ENCODE measurements at places on chromosomes 12 and 14.

DNA sequence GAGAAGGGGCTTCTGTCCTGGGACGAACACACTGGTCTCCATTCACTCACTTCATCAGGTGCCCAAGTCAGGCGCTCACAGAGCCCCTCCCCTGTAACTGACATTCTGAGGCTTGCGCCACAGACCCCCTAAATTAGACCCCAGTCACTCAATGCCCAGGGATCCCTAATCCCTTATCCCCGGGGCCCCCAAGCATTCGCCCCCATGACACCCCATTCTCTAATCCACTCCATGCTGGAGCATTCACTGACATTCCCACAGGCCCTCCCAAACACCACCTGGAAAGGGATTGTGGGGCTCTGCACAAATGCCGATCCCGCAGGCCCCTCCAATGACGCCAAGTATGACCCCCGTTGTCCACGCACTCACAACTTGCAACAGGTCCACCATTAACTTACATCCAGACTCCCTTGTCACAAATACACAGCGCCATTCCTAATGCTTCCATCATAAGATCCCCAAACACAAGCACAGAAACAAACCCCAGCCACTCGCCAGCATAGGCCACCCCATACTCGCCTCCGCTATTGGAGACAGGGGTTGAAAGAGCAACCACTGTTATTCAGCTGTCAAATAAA, 1.5 kb downstream of the ZNF605 start:
- DNase-seq: no peak

DNA sequence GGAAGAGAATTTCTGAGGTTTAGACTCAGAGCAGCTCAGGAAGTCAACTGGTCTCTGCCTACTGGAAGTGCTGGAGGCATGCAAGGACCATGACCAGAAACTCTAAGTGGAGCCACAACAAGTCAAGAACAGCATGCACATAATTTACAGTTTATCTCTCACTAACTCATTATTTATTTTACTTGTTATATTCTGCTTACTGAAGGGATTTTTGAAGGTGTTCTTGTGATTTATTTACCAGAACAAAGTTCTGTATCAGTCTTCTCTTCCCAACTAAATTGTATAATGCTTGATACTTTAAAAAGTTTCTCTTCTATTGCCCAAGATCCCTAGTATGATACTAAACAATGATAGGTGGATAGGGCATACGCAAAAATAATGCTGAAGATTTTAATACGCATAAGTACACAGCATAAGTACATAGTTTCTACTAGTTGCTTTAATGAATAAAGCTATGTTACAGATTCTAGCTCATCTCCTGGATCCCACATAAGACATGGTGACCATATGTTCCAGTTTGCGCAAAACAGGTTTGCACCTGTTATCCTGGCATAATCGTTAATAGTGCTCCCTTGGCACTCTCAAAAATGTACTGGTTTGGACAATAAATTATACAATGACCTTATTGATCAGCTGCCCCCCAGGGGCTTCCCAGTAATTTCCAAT, 11.6 kb upstream of the SPTB start:
- no peak for DNase-seq

DNA sequence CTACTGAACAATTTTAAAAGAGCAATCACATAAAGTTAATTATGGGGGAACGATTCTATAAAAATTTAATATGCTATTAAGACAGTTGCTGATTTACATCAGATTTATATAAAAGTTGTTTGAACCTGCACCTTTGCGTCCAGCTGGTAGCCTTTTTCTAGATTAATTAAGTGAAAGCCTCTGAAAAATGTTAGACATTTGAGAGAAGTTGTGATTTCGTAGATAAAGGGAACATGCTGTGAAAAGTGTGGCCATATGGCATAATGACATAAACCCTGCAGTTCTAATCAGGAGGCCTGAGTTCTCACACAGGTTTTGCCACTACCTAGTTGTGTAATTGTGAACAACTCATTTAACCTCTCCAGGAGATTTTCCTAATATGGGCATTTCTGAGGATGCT, 187.2 kb downstream of the TMTC2 start:
- no peak for DNase-seq

GRCh38 chr14:29684926-29685325, 242.7 kb downstream of the PRKD1 start:
- DNase-seq: no peak

DNA sequence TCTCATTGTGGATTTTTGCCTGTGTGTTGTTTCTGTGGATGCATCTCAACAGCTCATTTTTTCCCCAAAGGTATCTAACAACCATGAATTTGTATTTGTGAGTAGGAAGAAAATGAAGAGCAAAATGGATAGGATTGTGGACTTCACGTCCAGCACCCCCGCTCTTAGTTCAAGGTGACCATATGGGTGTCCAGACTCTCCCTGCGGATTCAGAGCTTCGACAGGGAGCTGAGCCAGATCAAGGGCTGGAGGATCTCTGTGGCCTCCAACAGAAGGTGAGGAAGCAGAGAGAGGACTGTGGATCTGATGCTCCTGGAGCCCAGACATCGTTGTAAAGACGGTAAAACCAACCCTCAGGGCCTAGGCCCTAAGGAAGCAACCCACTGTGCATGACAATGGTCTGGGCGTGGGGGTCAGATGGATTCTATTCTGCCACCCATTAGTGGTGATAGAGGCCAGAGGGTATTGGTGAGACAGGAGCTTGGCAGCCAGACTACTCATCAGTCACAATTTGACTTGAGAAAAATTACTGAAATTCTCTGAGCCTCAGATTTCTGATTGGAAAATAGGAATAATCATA, 659.7 kb upstream of the TMEM132C start:
- no peak for DNase-seq

DNA sequence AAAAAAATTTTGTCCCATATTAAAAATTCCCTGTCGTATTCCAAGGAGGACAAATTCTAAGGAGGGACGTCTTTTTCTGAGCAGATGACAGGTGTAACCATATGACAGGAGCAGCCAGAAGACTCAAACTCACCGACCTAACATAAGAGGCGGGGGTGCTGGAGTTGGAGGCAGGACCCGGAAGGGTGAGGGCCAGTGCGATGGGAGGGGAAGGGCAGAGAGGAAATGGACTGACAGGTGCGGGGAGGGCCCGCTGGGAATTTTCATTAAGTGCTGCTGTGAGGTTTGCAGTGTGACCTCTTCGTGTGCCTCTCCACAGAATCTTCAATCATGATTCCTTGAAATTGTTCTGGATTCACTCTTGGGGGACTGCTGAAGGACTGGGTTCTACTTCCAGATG, 189.4 kb downstream of the NTF3 start:
- DNase-seq: no peak

DNA sequence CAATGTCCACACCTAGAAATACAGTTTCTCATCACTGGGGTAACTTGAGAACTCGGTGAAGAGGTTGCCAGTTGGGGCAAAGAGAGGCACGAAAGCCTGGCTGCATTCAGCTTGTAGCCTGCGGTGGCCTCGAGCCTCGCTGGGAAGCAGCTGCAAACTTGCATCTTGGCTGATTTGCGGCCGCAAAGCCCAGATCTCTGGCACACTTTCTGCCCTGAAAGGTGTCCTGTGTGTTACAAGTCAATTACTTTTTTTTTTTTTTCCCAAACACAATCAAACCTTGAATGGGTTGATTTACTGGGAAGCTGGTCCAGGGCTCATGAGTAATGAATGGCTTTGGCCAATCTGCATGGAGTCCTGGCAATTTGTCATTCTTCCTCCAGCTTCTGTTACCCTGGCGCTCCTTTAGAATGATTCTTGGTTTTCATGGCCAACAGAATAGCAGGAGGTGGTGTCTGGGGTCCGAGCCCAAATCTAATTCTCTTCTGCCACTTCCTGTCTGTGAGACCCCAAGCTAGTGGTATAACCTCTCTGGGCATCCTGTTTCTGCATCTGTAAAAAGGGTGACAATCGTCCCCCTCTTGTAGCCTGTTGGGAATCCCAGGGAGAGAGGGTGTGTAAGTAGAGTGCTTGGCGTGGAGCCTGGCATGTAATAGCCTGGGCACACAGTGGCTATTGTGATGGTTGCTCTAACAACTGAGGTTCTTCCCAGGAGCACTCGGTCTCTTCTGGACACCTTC, 6.7 kb downstream of the BCL7A start:
- no peak for DNase-seq

- no peak for DNase-seq
Measured at GRCh38 chr14:68235011-68235410, 415.4 kb downstream of the RAD51B start.

Data from stimulated activated CD4-positive, alpha-beta T cell treated with anti-CD3 and anti-CD28 coated beads, TNF-alpha, amount 100 ng/mL, for 24 hours (primary cell).